Endothelial cell (in vitro differentiated cells): ENCODE measurements at places on chromosomes 7 and 10. TPM values are rescaled to one million over a fixed set of nuclear protein-coding genes. Genes with fewer than 3 reads are reported as not detected.

DNA sequence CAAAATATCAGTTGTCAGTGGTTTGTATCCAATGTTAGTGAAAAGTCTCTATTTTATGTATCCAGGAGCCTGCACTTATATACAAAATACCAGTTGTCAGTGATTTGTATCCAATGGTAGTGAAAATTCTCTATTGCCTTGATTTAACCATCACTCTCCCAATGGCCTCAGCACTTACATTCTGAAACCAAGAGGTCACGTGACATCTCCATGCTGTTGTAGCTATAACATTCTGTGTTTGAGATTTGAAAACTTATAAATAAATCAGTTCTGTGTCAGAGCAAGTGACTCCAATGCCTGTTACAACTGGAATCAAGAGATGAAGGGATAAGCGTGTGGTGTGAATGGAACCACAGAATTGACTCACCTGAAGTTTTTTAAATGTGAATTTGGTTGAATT lies 30.6 kb upstream of the GATA3 start:
- no peak overlapping the region for H3K4me3 ChIP-seq
- H3K4me1 ChIP-seq: peaks cover 16% of the 10 kb centered on the region
- no peak for DNase-seq
- H3K27me3 ChIP-seq: peaks cover 2% of the 10 kb centered on the region

GRCh38 chr10:11576092-11576809 lies 35.2 kb downstream of the USP6NL start:
- DNase-seq: no peak
- no peak overlapping the region for H3K27ac ChIP-seq
- H3K4me3 ChIP-seq: no peak overlapping the region

- H3K27me3 ChIP-seq: no peaks in the 10 kb centered on the region
- no peak overlapping the region for H3K27ac ChIP-seq
- H3K4me3 ChIP-seq: no peak overlapping the region
- peaks cover 26% of the 10 kb centered on the region for H3K36me3 ChIP-seq
- H3K4me1 ChIP-seq: peaks cover 6% of the 10 kb centered on the region
- no peak for DNase-seq
These were observed 33.4 kb downstream of the ELFN1 start for GRCh38 chr7:1703441-1703840.

- no peaks in the 10 kb centered on the region for H3K27me3 ChIP-seq
- no peak overlapping the region for H3K4me3 ChIP-seq
- no peaks in the 10 kb centered on the region for H3K36me3 ChIP-seq
These were observed 55.1 kb upstream of the SEMA3A start for GRCh38 chr7:84249656-84250055.

GRCh38 chr7:155223503-155223902 lies 74.2 kb upstream of the INSIG1 start:
- no peak for DNase-seq
- no peak overlapping the region for H3K27ac ChIP-seq
- peaks cover 39% of the 10 kb centered on the region for H3K4me1 ChIP-seq
- no peaks in the 10 kb centered on the region for H3K36me3 ChIP-seq
- peaks cover 10% of the 10 kb centered on the region for H3K27me3 ChIP-seq
- H3K4me3 ChIP-seq: no peak overlapping the region

GRCh38 chr7:7672545-7673239 lies 32.1 kb downstream of the UMAD1 start:
- H3K27ac ChIP-seq: no peak overlapping the region
- no peak overlapping the region for H3K4me3 ChIP-seq
- no peaks in the 10 kb centered on the region for H3K36me3 ChIP-seq

DNA sequence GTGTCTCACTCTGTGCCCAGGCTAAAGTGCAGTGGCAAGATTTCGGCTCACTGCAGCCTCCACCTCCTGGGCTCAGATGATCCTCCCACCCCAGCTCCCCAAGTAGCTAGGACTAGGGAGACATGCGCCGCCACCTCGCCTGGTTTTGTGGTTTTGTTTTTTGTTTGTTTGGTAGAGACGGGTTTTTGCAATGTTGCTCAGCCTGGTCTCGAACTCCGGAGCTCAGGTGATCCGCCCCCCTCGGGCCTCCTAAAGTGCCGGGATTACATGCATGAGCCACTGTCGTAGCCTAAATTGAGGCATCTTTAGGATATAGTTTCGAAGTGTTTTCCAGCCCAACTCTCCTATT lies 781 bp downstream of the ZNF727 start:
- H3K36me3 ChIP-seq: peaks cover 22% of the 10 kb centered on the region
- H3K4me1 ChIP-seq: no peaks in the 10 kb centered on the region
- peaks cover 21% of the 10 kb centered on the region for H3K27me3 ChIP-seq
- no peak for DNase-seq
- no peak overlapping the region for H3K27ac ChIP-seq
- H3K4me3 ChIP-seq: no peak overlapping the region

GRCh38 chr7:17471325-17471724 lies 172.9 kb downstream of the AHR start:
- H3K27me3 ChIP-seq: peaks cover 4% of the 10 kb centered on the region
- DNase-seq: no peak
- peaks cover 3% of the 10 kb centered on the region for H3K4me1 ChIP-seq
- no peak overlapping the region for H3K4me3 ChIP-seq
- no peak overlapping the region for H3K27ac ChIP-seq
- no peaks in the 10 kb centered on the region for H3K36me3 ChIP-seq

GRCh38 chr7:1829111-1829510 lies 159.0 kb downstream of the ELFN1 start:
- H3K36me3 ChIP-seq: peaks cover 15% of the 10 kb centered on the region
- H3K27ac ChIP-seq: no peak overlapping the region
- no peak overlapping the region for H3K4me3 ChIP-seq
- no peak for DNase-seq

- no peaks in the 10 kb centered on the region for H3K36me3 ChIP-seq
- no peak for DNase-seq
- no peaks in the 10 kb centered on the region for H3K27me3 ChIP-seq
- H3K27ac ChIP-seq: no peak overlapping the region
These were observed 775.1 kb downstream of the GATA3 start for GRCh38 chr10:8829592-8829991.

DNA sequence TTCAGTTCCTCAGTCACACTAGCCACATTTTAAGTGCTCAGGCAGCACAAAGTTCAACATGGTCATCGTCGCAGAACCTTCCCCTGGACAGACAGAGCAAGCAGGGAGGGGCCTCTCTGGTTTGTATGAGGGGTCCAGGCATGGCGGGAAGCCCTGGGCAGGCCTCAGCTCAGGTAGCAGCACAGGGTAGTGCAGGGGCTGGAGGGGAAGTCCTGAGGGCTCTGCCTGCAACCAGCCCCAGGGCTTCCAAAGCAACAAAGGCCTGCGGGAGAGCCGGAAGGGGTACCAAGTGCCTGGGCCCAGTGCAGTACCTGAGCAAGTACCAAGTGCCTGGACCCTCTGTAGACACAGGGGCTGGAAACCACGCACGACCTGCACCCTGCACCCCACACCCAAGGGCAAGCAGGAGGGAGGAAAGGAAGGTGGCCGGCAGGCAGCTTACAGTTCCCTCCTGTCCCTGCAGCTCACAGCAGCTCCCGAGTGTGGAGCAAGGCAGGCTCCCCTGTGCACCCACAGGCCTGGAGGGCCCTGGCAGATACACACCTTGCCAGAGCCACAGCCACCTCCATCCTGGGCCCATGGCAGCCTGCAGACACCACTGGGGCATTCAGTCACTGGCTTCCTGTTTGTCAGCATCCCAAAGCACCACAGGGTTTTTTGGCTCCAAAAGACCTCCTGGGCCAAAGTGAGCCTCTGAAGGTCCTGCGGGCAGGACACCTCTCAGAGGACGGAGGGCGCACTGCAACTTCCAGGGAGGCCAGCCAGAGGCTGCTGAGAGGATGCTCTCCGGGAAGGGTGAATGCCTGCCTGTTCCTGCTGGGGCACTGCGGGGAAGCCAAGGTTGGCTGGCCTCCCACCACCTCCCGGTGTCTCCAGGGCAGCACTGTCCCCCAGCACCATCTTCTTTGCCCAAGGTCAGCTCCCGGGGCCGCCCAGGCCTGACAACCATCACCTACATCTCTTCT lies 6.5 kb upstream of the RET start:
- H3K4me1 ChIP-seq: no peaks in the 10 kb centered on the region
- H3K4me3 ChIP-seq: no peak overlapping the region
- no peak overlapping the region for H3K27ac ChIP-seq

Gene ARL5B
- 22.9 TPM for total RNA-seq

- no peak overlapping the region for H3K4me3 ChIP-seq
- H3K27me3 ChIP-seq: peaks cover 3% of the 10 kb centered on the region
- no peak for DNase-seq
These were observed 66.1 kb upstream of the PDZD8 start for GRCh38 chr10:117441361-117441760.

DNA sequence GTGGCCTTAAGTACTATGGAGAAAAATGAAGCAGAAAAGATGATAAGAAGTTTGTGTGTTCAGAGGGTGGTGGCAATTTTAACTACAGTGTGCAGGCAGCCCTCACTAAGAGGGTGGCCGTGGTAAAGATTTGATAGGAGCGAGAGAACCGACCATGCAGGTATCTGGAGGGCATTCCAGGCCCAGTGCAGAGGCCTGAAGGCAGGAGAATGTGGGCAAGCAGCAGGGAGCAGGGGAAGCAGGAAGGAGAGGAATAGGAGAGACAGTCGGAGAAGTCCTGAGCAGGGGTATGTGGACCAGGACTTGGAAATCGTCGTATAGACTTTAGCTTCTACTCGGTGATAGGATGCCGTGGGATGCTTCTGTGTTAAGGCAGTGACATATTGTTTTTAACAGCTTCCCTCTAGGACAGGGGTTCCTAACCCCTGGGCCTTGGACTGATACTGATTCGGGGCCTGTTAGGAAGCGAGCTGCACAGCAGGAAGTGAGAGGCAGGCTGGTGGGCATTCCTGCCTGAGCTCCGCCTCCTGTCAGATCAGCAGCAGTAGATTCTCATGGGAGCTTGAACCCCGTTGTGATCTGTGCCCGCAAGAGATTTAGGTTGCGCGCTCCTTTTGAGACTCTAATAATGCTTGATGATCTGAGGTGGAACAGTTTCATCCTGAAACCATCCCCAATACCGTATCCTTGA lies 227.2 kb downstream of the CCDC3 start:
- peaks cover 14% of the 10 kb centered on the region for H3K27me3 ChIP-seq
- peak; percentile 9 for DNase-seq
- H3K27ac ChIP-seq: peak overlapping the region; percentile 21
- peak overlapping the region; percentile 59 for H3K4me3 ChIP-seq
- H3K36me3 ChIP-seq: peaks cover 3% of the 10 kb centered on the region

Gene HOXA13
- total RNA-seq: not detected

GRCh38 chr10:89428877-89429276 lies 14.5 kb downstream of the IFIT5 start:
- no peaks in the 10 kb centered on the region for H3K27me3 ChIP-seq
- no peak overlapping the region for H3K4me3 ChIP-seq
- H3K36me3 ChIP-seq: no peaks in the 10 kb centered on the region
- no peak overlapping the region for H3K27ac ChIP-seq
- peaks cover 3% of the 10 kb centered on the region for H3K4me1 ChIP-seq
- no peak for DNase-seq

Gene TMEM196
- not detected for total RNA-seq

DNA sequence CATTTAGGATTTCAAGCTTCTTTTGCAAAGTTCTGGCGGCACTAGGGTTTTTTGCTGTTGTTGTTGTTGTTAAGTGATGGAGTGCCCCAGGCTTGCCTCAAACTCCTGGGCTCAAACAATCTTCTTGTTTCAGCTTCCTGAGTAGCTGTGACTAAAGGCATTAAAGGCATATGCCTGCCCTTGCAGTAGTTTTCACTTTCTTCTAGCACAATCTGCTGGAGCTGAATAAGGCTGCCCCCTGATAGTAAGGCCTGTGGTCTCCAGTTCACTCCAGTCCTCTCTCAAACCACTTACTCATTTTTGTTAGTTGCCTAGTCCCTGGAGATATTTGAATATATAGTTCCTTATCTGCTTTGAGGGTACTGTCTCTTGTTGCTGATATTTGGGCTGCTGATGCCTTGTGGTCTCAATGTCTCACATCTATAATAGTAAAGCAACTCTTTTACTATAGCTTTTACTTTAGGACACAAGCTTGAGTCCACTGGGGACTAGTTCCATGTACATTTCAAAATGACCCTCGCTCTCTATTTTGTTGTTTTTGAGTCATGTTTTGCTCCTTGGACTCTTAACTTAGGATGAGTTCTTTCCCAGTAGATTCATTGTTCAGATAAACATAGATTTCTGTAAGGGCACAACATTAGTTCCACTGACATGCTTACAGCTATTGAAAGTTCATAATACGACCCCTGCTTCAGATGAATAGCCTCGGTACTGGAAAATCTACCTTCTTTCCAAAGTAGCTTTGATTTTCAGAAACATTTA lies 25.5 kb downstream of the PHF14 start:
- peak overlapping the region; percentile 11 for H3K27ac ChIP-seq
- no peak overlapping the region for H3K4me3 ChIP-seq
- DNase-seq: no peak
- H3K27me3 ChIP-seq: no peaks in the 10 kb centered on the region
- peaks cover 10% of the 10 kb centered on the region for H3K4me1 ChIP-seq
- peaks cover 23% of the 10 kb centered on the region for H3K36me3 ChIP-seq

- peaks cover 27% of the 10 kb centered on the region for H3K36me3 ChIP-seq
- peak; percentile 25 for DNase-seq
- peaks cover 4% of the 10 kb centered on the region for H3K27me3 ChIP-seq
- peak overlapping the region; percentile 99 for H3K4me3 ChIP-seq
- H3K4me1 ChIP-seq: peaks cover 23% of the 10 kb centered on the region
These were observed 662 bp downstream of the POLR3A start for GRCh38 chr10:78028438-78029268.

DNA sequence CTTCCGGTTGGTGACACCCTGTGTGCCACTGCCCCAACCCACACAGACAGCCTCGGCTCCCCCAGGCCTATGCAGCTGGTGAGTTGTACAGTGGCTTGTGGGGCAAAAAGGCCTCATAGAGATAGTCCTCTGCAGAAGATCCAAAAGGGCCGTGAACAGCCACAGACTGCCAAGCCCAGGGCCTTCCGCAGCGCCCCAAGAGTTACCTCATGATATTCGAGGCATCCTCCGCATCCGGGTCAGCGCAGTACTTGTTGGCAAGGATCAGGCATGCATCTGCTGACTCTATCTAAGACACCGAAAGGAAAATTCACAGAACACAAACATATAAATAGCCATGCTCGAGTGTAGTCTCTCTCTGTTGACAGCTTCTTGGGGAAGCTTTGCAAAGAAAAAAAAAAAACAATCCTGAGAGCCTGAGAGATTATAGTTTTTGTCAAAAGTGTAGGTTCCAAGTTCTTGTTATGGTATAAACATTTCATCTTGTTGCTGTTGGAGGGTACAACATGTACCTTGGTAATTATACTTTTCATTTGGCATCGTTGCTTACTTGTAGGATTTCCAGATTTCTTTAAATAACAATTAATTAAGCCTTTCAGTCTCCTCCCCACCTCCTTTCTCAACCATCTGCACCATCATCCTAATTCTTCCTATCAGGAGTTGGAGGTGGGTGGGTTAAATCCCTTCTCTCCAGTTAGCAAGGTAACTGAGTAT lies 553.0 kb downstream of the KCNMA1 start:
- peaks cover 5% of the 10 kb centered on the region for H3K27me3 ChIP-seq
- no peaks in the 10 kb centered on the region for H3K36me3 ChIP-seq
- peaks cover 18% of the 10 kb centered on the region for H3K4me1 ChIP-seq

Gene TEX36
- not detected for total RNA-seq
